Activated CD4-positive, alpha-beta T cell treated with anti-CD3 and anti-CD28 coated beads, Interleukin-2, Interleukin-6, amounts not matched to agents 100 ng/mL and 50 ng/mL, durations not matched to agents 16 hours and 8 hours (primary cell): ENCODE measurements at places on chromosomes 3 and 15.

DNA sequence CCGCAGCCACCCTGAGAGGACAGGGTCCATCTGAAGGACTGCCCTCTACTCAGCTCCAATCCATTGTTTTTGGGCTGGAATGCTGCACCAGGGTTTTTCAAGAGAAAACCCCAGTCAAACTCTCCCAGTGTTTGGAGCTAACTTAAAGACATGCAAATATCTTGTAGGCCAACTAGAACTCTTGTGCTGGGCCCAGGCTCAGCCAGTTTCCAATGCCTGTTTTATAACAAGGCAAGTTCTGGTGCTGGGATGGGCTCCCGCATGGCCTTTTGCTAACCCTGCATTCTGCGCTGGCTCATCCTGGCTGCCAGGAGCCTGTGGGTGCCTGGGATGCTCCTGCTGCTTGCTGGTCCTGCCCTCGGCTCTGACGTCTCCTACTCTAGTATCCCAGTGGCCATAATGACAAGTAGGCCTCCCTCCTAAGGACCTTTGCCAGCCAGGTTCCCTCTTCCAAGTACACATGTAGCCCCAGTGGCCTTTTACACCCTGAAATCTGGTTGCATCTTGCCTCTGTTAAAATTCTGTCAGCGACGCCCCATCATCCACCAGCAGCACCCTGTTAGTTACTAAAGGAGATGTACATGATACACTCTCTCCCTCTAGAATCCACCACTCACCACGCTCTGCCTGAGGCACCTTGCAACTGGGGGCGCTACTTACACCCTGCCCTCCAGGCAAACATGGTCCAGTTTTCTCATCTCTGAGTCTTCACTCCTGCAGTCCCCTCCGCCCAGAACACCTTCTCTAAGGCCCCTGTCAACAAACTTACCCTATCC, 30.5 kb upstream of the RAB6B start:
- no peak for DNase-seq

- no peak for DNase-seq
Observed at GRCh38 chr3:169886671-169887070, 16.9 kb upstream of the LRRC31 start.

DNA sequence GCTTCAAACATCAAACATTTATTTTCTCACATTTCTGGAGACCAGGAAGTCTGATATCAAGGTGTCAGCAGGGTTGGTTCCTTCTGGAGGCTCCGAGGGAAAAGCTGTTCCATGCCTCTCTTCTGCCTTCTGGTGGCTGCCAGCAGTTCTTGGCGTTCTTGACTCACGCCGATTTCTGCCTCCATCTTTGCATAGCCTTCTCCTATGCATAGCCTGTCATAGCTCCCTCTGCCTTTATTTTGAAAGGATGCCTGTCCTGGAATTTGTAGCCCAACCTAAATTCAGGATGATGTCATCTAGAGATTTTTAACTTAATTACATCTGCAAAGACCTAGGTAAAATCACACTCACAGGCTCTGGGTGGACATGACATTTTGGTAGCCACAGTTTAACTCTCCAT, 70.4 kb downstream of the RGMA start:
- no peak for DNase-seq

- no peak for DNase-seq
Observed at GRCh38 chr3:119831941-119832371, 50.1 kb downstream of the NR1I2 start.

- DNase-seq: peak; percentile 66
Observed at GRCh38 chr15:94272251-94272898, 41.0 kb downstream of the MCTP2 start.

DNA sequence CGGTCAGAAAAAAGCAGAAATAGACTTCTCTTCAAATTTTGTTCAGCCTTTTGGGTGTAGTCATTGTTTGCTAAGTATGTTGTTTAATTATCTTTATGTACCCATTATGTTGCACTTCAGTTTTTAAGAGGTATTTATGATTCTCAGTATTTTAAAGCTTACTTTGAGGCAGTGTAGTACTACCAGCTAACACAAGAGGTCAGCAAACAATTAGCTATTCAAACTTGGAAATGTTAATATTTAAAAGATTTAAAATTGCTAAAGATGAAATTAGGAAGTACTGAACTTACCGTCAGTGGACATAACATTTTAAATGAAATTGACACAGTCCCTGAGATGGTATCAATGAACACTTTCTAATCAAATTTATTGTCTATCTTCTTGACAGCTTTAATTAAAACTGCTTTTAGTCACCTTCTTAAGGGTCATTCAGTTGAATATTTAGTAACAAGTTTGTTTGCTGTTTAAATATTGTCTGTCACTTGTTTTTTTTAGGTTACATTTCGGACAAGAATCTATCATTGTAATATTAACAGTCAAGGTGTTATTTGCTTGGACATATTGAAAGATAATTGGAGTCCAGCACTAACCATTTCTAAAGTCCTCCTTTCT, 28.1 kb downstream of the NKIRAS1 start:
- DNase-seq: peak; percentile 22

- DNase-seq: no peak
Observed at GRCh38 chr15:93333796-93334195, 244.8 kb upstream of the RGMA start.
